Activated T-cell treated with anti-CD3 and anti-CD28 coated beads for 48 hours (primary cell): ENCODE measurements at places on chromosomes 4 and X.

- DNase-seq = no peak
These were observed 53.8 kb downstream of the PACRGL start for GRCh38 chr4:20754036-20754435.

DNA sequence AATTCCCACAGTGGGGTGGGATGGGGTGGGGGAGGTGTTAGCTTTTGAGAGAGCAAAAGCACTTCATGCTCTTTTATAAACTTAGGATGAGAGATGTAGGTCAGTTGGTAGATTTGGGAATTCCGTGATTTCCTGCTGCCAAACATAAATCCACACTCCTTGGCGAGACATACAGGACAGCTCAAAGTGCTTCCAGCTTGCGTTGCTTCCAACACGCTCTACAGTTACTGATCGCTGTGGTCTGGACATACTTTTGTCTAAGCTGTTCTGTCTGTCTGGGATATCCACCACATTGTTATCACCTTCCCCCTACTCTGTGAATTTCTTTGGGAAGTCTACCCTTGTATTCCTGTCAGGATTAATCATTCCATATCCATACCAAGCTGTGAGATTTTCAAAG is 117.5 kb downstream of the RAPGEF2 start:
- DNase-seq = no peak

DNA sequence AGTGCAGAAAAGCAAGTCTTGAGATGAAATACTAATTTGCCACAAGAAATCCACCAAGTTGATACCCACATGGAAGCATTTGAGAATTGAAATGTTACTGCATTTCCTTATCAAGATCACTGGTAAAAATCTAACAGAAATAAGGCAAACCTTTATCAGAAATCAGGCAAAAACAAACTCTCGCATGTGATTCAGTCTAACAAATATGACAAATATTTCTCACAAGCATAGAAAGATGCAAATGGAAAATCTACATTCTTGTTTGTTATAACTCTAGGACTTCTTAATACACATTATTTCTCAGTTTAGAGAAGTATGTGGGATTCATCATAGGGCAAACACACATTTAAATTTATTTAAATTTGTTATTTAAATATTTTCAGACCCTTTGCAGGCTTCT is 52.9 kb downstream of the TXK start:
- DNase-seq = no peak

DNA sequence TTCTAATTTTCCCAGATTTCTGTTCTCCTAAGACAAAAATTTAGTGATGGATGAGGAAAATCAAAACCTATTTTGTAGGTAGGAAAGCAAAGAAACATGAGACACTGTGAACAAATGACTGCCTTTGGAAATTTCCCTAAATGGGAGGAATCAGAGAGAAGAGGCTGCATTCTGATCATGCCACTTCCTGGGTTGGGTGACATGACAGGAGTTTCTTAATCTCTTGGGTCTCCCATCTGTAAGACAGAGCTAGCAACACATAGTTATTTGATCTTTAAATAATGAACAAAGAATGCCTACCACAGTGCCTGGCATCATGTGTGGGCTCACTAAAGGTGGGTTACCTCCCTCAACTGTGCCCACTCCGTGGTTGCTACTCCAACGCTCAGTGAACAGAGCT is 57.1 kb downstream of the CCDC149 start:
- no peak for DNase-seq

GRCh38 chrX:46649421-46650260 is 76.1 kb downstream of the CHST7 start:
- DNase-seq = no peak

DNA sequence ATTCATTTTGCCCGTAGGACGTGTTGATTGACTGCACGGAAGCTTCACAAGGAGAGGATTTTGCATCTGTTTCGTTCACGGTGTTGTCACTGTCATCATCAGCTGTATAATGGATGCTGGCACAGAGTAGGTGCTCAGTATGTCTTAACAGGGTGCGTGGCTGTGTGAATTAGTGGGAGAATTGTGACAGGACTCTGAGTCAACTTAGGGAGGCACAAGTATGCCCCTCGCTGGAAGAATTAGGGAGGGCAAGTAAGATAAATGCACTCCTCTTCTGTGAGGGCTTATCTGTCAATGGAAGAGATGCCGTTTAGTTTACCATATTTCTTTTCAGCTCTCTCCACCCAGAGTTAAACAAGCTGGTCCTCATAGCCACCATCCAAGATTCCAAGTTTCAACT is 107.2 kb downstream of the TRIML1 start:
- DNase-seq = no peak

DNA sequence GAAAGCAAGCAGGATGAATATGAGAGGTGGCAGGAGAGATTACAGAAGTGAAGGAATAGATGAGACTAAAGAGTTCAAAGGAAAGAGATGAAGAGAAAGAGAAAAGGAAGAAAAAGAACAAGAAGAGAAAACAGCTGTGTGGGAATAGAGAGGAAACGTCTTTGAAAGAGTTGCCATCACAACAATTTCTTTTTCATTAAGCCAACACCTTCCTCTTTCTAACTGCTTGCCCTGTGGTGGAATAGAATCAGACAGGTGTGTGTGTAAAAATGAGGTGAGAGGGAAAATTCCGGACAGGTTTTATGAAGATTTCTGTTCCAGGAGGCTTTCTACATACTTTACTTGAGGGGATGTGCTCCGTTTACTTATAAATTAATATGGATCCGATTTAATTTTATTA is 28.8 kb downstream of the DTHD1 start:
- DNase-seq = no peak

DNA sequence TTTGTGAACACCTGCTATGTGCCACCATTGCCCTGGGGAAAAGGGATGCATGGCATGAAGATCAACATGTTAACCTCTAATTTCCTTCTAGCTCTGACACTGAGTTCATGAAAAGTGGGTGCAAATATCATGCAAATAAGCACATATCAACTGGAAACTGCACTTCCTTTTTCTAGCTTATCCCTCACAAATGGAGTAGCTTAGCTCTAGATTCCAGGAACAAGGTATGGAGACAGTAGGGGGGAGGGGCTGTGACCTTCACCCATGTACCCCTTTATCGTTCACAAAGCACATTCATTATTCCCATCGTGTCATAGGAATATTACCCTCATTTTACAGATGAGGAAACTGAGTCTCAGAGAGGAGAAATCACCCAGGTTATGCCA is 37.4 kb downstream of the STARD8 start:
- no peak for DNase-seq

GRCh38 chr4:108531461-108531860 is 88.9 kb upstream of the RPL34 start:
- DNase-seq = no peak

GRCh38 chr4:34371676-34372075 is 1872.6 kb downstream of the ARAP2 start:
- DNase-seq = no peak

GRCh38 chr4:36386691-36387090 is 105.3 kb downstream of the DTHD1 start:
- DNase-seq = no peak

GRCh38 chr4:102518703-102519131 is 17.6 kb downstream of the NFKB1 start:
- no peak for DNase-seq

DNA sequence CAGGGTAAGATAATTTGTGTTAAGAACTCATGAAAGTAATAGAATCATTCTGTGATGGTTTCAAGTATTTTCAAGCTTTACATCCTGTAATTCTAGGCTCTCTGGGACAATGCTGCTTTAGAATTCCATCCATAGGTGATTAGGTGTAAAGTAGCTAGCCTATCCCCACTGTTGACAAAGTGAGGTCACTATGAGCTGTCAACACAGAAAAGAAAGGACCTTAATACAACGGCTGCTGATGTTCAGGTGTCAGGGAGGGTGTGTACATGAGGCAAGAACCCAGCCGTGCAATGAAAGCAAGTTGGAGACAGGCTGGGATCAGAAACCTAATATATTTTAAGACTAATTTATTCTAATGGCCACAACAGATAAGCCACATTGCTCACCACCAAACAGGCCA is 36.8 kb upstream of the SH3RF1 start:
- no peak for DNase-seq

GRCh38 chr4:122744229-122744628 is 11.7 kb downstream of the BBS12 start:
- DNase-seq = no peak

DNA sequence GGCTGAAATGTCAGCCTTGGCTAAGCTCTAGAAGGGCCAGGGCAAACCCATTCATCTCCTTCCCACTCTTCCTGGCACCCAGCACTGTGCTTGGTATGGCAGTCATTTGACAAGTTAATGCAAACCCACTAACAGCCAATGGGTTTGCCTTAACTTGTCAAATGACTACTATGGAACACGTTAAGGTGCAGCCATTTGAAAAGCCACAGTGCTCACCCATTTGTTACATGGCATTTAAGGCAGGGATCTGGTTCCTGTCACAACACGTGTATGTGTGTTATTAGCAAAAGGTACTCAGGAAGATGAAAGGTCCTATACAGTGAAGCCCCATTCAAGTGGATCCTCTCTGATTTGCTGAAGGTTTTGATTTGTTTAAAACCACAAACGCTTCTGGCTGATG is 7.2 kb downstream of the CRMP1 start:
- no peak for DNase-seq

DNA sequence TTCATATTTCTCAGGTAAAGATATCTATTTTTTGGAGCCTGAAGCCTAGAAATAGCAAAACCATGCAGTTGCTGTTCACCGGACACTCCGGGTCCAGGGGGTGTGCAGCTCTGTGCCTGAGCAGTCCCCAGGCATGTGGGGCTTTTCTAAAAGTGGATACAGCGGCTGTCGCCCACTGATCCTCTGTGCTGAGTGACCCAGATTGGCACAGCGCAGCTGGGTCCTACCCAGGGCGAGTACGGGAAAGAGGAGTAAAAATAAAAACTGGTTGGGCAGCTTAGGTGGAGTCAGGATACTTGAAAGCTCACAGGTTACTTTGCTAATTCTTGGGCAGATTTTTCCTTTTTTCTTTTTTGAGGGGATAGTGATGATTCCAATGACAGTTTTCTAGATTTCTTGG is 118.8 kb downstream of the UCHL1 start:
- no peak for DNase-seq
